Putamen (tissue), 1 donor: ENCODE measurements at places on chromosomes 5 and 9.

DNA sequence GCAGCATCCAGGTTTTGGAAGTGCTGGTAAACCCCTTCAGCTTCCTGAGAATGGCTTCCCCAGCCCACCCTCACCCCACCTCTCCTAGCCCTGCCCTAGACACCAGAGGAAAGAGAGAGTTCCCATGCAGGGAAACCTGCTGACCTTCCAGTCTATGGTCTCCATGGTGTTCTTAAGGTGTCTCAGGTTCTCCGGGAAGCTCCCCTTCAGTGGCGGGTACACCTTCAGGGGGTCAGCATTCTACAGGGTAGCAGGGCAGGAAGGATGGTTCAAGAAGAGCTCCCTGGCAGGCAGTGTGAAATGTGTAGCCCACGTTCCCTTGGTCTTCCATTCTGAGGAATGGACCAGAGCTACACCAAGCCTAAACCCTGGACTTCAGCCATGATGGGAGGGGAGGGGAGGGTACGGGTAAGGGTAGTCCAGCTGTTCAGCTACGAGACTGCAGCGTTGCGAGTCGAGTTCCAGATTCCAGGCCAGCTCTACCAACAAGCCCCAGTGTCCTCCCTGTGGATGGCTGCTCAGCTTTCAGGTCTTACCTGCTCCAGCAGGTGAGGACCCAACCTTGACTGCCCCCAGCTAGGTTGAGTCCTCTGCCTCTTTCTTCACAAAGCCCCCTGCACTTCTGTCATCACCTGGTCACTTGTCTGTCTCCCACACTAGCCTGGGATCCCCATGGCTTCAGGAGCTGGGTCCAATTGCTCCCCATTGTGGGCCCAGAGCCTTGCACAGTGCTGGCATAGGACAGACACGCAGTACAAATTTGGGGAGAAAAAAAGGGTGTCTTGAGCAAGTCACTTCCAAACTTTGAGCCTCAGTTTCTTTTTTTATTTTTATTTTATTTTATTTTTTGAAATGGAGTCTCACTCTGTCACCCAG, 7.5 kb downstream of the CD74 start:
- DNase-seq = no peak

DNA sequence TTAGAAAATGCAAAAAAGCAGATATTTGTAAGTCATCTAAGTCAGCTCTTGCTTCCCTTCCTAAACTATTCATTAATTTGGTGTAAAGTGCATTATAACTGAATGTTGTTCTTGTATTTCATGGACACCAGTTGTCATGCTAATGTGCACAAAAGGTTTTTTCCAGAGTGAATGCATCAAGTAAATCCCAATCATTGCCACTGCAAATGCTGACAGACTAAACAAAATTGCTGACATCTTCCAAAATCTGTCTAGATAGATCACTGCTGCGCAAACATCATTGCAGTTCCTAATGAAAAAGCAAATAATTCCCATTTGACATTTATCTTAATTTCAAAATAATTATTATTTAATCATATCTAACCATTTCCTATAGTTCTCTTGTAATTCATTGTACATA, 161.7 kb downstream of the PDE4D start:
- no peak for DNase-seq

- DNase-seq = no peak
Observed at GRCh38 chr5:111556501-111556900, 44.2 kb upstream of the STARD4 start.

DNA sequence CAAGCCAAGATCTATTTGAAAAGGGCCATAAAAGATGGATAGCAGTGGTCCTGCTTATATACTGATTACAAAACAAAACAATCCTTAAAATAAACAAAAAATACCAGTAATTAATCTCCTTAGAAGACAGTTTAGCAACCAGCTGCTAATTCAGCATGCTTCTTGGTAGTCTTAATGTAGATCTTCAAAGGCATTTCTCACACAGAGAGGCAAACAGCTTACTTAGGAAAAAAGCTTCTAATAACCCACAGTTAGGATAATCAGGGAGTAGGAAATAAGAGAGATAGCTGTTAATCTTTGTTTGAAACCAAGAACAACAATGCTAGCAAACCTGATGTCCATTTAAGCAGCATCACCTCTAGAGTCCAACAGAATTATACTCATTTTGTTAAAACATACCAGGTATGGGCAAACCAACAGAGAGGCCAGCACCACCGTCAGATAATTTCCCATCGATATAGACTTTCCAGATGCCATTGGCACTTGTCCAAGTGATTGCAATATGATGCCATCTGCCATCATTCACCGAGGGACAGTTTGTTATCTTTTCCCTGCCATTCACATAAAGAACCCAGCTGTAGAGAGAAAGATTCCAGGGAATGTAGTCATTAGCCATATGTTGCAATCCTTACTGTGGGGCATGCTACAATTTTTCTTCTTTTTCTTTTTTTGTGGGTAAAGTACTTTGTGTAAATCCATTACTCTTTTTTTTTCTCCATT, 105.6 kb upstream of the TXNDC8 start:
- DNase-seq = no peak

- DNase-seq = no peak
Observed at GRCh38 chr9:136662656-136663581, at the start of gene EGFL7. Gene EGFL7 (plus strand): TSS chr9:136662916. CDS start chr9:136668283, 5,367 bp downstream.
